Stimulated activated CD8-positive, alpha-beta memory T cell treated with anti-CD3 and anti-CD28 coated beads, Interleukin-4, amount 100 ng/mL, for 1 hour (primary cell): ENCODE measurements at places on chromosomes 2 and 18.

DNA sequence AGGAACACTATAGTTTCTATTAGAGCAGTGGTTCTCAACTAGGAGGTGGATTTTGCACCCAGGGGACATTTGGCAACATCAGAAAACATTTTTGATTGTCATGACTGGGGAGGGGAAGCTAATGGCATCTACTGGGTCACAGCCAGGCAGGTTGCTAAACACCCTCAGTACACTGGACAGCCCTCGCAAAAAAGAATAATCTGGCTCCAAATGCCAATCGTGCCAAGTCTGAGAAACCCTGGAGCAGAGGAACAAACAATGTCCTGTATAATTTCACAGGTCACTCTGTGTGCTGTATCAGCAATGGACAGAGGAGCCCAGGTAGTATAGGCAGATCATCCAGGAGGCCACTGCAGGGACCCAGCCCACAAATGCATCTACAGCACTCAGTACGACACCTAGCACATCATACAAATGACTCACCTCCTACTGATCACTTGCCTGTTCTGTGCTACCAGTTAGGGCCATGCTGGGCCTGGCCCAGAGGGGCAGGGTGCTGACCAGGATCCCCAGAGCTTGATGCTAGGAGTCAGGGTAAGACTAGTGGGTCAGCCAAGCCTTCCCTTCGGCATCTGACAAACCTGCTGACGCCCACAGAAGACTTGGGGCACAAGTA is 37.6 kb downstream of the SFXN5 start:
- no peak for DNase-seq

DNA sequence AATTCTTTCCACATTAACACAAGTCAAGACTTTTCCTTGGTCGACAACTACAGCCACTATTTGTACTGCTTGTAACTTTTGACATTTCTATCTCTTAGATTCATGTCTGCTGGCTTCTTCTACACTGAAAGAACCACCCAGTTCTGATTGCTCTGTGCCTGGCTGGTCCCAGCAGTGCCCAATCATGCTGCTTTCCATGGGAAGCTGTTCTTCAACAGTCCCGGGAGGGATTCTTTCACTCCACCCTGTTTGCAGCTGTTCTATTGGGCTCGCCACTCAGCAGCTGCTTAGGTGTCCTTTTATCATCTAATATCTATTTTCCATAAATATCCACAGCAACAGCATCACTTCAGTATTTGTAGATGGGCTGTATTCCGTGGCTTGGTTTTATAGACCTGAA is 471.1 kb upstream of the SMIM21 start:
- no peak for DNase-seq

DNA sequence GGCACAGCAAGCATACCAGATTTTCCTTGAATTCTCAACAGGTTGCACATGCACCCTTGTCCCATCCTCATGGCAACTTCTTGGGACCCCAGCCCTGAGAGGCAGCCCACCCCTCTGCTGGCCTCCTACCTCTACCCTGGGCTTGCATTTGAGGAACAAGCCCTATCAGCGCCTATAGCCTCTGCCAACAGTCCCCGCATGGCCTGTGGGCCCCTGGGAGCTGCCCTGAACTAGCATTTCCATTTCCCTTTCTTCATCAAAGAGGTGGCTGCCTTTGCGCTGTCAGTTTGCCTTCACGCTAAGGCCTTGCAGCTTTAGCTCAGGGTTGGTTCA is 5.4 kb upstream of the ZAP70 start:
- no peak for DNase-seq

- DNase-seq = no peak
Measured at GRCh38 chr2:227719641-227720040, 1.8 kb upstream of the SLC19A3 start.

DNA sequence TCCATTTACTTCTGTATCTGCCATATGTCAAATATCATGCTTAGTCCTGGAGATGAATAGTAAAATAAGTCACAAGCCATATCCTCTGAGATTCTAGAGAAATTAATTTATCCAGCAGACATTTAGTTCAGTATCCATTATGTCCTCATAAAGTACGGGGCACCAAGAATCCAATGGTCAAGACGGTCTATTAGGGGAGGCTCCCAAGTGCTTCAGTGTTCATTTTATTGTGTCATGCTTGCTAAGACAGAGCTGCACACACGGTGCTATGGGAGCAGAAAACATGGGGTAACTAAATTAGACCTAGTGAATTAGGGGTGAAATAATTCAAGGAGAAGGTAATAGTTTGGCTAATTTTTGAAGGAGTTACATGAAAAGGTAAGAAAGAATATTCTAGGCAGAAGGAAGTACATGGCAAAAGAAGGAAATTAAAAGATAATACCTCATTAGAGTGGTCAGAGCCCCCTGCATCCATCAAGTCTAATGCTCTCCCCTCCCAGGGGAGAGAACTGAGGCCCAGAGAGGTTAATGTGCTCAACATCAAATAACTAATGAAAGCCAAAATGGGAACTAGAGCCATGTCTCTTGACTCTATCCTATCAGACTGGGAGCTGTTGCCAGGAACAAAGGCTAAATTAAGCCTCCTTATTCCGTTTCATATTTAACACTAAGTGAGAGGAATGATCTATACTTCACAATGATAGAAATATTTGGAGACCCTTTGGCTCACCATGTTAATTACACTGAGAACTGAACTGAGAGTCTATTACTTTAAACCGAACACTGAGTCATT is 358.7 kb downstream of the LRRTM1 start:
- no peak for DNase-seq

DNA sequence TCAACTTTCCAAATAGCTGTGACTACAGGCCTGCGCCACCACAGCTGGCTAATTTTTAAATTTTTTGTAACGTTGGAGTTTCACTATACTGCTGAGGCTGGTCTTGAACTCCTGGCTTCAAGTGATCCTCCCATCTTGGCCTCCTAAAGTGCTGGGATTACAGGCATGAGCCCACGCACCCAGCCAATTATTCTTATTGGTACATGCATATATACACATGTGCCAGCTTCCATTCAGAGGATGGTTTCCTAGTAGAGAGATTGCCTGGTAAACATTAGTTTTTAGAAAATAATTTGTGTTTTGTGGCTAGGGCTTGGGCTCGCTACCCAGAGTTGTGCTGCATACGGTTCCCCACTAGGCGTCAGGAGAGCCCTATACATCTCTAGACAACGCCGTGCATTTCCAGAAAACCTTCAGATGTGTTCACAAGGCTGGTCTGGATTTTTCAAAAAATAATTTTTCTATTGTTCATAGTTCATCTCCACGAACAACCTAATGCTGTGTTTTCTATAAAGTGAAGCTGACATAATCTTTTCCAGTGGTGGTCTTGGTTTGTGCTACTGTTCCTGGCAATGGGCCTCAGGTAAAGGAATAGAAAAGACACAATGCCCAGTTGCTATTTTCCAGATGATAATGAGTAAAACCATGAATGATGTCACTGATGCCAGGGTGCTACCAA is 14.6 kb upstream of the AFG3L2 start:
- no peak for DNase-seq

- no peak for DNase-seq
Measured at GRCh38 chr2:36177282-36177681, 178.3 kb upstream of the CRIM1 start.

DNA sequence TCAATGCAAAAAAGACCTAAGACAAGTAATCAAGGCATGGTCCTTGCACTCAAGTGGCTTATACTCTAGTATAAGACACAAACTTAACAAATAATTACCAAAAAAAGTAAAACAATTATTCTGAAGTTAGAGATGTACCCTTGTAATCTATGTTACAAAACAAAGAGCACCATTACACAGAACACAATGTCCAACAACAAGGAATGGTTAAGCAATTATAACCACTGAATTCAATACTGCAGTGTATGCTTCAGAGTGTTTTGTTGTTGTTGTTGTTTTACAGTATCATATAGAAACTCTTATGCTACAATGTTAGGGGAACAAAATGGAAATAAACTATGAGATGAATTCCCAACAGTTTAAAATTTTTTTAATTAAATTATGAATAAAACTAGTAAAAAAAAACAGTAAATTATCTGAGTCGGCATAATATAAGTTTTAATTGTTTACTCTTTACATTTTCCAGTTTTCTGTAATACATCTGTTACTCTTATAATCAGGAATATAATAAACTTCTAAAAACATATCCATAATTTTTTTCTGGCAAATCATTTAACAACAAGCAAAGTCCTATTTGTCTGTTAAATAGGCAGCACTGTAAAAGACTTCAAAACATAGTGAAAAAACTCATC is 29.2 kb downstream of the ROCK2 start:
- DNase-seq = no peak

DNA sequence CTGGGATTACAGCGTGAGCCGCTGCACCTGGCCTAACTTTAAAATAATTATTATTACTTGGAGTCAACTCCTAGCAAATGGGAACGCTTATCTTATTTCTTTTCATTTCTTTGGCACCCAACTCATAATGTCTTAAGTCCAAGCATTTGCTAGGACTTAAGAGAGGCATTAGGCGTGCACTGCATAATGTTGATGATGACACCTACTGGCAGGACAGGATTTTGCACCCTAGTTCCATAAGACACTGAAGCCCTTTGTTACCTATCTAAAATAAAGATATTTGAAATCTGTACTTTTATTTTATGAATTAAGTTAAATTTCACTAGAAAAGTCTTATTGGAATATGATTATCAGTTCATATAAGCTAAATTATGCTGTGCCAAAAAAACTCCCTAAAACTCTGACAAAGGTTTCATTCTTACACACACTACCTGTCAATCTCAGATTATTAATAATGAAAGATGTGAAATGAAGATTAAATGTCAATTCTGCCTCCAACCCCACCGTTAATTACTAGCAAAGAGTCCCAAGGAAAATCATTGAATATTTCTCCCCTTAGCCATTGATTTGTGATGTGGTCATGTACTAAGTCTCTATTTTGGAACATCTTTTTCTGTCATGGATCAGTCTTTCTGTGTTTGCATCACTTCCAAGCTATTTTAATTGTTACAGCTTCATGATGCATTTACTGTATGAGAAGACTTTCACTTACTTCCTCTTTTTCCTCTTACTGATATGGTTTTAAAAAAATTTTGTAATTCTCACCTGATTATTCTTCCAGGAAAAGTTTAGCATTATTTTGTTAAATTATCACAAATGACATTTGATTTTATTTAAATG is 12.7 kb upstream of the CDH2 start:
- no peak for DNase-seq

- DNase-seq = no peak
Measured at GRCh38 chr2:56474412-56475158, 290.8 kb downstream of the CCDC85A start.

DNA sequence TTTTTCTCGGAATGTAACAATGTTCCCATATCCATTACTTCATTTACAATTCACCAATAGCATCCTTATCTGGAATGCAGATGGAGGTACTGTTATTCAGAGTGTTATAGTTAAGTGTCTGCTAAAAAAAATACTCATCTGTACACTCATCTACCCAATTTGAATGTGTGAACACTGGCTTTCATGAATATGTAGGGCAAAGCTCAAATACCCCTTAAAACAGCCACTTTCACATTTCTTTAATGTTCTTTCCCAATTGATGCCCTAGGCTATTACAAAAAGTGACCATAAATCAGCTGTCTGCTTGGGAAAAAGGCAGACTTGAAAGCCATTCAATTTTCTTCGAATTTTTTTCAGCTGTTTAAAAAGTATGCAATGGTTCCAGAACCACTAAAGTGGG is 796.3 kb upstream of the FSHR start:
- no peak for DNase-seq

DNA sequence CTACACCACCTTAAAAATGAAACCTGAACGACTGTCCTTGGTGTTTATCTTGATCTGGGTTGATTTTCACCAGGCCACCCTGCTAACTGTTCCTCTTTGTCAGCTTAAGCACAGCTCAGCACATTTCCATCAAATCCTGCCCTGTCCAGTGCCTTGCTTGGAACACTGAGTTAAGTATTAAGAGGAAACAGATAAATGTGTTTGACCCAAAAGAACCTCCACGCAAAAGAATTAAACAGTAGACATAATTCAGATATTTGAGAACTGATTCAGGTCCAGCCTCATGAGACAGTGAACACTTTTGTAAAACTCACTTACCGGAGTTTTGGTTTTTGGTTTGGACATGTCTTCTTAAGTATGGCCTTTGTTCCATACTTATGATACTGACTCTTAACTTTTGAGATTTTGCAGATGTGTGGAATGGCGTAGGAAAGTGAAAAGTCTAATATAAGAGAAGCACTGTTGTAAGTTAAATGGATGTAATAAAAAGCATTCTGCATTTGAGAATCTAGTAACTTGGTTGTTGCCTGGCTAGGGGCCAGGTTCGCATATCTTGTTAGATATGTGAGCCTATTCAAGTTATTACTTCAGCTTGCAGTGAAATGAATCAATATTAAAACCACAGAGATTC is 88.9 kb upstream of the SERPINE2 start:
- no peak for DNase-seq

- no peak for DNase-seq
Measured at GRCh38 chr18:5251117-5251516, 44.4 kb downstream of the ZBTB14 start.

GRCh38 chr2:85310330-85310729 is 17.5 kb downstream of the TGOLN2 start:
- no peak for DNase-seq

- DNase-seq = no peak
Measured at GRCh38 chr2:139477618-139478017, 697.4 kb upstream of the NXPH2 start.

GRCh38 chr2:31765078-31765945 is 184.6 kb upstream of the SRD5A2 start:
- DNase-seq = no peak
